Head of caudate nucleus (tissue), 42 donors: ENCODE measurements at places on chromosomes 16 and 17.
A peak's percentile ranks its signal among the peaks of the same experiment; 100 is the strongest.

DNA sequence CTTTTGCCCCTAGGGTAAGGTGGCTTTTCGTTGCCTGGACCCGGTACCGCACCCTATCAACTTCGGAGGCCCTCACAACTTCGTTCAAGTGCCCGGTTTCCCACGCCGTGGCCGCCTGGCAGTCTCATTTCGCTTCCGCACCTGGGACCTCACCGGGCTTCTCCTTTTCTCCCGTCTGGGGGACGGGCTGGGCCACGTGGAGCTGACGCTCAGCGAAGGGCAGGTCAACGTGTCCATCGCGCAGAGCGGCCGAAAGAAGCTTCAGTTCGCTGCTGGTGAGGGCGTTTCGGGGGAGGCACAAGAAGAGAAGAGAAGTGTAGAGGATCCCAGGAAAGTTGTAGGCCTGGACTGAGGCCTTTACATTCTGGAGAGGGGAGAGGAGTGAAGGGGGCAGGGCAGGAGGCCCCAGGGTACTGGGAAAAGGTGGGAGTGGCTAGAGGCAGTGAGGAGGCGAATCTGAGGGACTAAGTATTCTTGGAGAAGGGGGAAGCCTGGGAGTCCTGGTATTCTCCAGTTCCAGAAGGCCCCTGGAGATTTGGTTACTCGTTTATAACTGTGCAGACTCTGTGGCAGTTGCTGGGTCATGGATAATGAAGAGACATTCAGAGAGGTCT, 5.5 kb downstream of the CNTNAP1 start:
- no peak for DNase-seq

GRCh38 chr17:50326831-50327364, 19.0 kb upstream of the XYLT2 start:
- no peak for DNase-seq

GRCh38 chr16:10480151-10480550, 94.3 kb downstream of the ATF7IP2 start:
- DNase-seq = no peak

DNA sequence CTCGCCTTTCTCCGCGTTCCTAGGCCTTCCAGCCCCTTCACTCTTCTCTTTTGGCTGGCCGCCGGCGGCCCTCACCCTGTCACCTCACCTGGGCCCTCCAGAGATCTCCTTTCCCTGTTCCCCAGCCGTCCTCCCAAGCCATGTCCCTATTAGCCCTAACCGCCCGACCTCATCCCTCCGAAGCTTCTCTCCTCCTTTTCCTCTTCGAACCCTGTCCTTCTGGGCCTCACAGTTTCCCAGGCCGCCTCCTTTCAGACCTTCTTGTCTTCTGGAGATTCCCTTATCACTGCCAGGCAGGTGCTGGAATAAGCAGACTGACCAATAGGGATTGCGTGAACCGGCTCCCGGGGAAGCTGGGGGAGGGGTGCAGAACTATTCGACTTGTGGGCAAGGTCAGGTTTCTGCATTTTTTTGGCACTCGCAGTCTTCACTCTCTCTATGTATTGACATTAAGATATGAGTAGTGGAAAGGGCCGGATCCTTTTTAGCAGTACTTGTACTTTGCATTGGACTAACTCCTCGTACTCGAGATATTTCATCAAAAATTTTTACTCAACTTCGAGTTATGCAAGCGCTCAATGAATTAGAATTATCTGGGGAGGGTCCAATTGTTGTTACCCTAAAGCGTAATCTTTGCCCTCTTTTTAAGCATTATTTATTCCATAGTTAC, 690 bp downstream of the RHOT1 start:
- DNase-seq = peak; percentile 44

GRCh38 chr17:33457477-33457876, 164.4 kb upstream of the ASIC2 start:
- no peak for DNase-seq

GRCh38 chr16:9645911-9646310, 536.3 kb downstream of the GRIN2A start:
- DNase-seq = no peak

GRCh38 chr17:68152161-68152571, 95.7 kb upstream of the AMZ2 start:
- DNase-seq = no peak

DNA sequence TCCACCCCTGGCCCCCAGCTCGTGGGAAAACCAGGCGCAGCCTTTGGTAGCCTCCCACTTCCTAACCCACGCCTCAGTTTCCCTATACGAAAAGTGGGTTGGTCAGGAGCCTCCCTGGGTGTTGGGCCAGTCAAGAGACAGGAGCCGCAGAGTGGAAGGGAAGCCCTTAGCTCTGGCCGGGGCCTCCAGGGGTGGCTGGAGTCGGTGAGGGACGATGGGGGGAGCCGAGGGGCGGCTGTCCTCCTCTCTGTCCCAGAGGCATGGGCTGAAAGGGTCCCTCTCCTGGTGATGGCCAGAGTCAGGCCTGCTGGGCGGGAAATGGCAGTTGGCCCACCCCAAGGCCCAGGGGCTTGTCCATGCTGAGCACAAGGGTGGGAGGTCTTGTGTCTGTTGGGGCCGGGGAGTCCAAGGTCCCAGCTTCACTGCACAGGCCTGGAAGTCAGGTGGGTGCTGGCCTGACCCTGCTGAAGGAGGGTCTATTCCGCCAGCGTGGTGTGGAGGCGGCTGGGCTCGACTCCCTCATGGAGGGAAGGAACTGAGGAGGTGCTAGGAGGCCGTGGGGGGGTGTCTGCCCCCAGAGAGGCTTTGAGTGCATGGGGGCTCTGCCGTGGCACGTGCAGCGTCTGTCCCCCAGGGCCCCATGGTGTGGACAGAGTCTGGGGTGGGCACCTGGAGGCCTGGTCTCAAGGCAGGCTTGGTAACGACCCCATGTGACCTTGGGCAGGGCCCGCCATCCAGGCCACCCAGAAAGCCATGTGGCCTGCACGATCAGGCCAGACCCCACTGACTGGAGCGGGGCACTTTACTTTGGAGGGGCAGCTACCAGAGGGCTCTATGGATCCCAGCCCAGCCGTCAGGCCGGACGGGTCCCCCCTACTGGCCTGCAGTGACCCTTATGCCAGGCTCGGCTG, 1.1 kb downstream of the SLC16A3 start:
- DNase-seq = no peak

GRCh38 chr16:16183562-16183961, 39.7 kb downstream of the ABCC6 start:
- no peak for DNase-seq

GRCh38 chr17:7005716-7006115, 6.7 kb upstream of the RNASEK start:
- DNase-seq = no peak

DNA sequence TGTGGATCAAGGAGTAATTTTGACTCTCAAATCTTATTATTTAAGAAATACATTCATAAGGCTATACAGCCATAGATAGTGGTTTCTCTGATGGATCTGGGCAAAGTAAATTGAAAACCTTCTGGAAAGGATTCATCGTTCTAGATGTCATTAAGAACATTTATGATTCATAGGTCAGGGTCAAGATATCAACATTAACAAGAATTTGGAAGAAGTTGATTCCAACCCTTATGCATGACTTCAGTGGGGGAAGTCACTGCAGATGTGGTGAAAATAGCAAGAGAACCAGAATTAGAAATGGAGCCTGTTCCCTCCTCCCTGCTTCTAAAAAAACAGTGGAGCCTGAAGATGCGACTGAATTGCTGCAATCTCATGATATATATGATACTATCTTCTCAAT, 36.6 kb upstream of the HNF1B start:
- no peak for DNase-seq

DNA sequence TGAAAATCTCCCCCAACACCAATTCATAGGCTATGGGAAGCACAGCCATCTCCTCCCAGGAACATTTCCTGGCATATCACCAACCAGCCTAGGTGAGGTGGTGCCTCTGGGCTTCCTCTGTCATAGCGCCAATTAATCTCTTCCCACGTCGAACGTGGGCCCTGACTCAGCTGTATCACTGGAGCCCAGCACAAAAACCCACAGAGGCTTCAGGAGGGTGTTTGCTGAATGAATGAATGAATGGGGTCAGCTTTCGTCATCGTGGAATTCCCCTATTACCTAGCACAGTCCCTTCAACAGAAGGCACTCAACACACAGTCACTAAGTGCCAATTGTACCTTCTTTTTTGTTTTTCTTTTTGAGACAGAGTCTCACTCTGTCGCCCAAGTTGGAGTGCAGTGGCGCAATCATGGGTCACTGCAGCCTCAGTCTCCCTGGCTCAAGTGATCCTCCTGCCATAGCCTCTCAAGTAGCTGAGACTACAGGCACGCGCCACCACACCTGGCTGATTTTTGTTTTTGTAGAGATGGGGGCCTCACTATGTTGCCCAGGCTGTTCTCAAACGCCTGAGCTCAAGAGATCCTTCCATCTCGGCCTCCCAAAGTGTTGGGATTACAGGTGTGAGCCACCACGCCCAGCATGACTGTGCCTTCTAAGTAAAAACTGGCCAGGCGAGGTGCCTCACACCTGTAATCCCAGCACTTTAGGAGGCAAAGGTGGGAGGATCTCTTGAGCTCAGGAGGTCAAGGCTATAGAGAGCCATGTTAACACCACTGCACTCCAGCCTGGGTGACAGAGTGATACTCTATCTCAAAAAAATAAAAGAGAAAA, 4.1 kb downstream of the ZNF688 start:
- DNase-seq = peak; percentile 66
